Activated CD4-positive, alpha-beta T cell treated with anti-CD3 and anti-CD28 coated beads for 4 hours (primary cell): ENCODE measurements at places on chromosomes 4 and X.

DNA sequence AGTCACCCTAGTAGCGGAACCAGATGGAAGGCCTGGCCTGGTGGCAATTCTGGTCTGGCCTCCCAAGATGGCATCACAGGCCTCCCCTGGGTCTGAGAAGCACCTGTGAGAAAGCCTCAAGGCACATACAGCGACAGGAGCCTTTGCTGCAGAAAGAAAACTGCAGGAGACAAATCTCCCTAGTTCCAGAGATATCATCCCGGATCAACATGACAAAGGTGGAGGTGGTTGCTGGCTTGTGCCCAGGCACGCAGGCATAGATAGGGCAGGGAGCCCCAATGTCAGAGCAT is 93.6 kb downstream of the BCOR start:
- no peak for DNase-seq

DNA sequence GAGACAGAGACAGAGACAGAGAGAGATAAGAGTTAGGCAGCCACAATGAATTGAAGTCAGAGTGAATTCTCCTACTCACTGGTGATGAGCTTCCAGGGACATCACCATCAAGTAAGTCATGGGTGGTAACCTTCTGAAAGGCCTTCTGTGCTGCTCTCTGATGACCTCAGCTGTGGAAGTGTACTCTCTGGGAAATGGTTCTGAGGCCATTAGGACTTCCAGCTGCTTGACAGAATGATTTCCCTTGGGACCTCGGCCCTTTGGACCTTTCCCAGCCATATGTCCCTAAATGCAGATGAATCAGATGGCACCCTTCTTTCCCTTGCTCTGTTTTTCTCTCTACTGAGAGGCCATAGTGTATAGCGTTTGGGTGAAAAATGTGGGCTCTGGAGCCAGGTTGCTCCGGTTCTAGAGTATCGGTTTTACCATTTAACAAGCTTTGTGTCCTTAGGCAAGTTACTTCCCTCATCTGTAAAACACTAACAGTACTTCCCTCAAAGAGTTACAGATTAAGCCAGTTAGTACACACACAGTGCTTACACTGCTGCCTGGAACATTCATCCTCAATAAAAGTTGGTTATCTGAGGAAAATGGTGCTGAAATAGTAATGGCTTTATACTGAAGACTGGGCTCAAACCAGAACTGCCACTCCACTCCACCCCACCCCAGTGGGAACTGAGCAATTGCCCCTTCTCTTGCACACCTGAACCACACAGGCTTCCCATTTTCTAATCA is 7.6 kb downstream of the SEPTIN11 start:
- DNase-seq, result no peak

DNA sequence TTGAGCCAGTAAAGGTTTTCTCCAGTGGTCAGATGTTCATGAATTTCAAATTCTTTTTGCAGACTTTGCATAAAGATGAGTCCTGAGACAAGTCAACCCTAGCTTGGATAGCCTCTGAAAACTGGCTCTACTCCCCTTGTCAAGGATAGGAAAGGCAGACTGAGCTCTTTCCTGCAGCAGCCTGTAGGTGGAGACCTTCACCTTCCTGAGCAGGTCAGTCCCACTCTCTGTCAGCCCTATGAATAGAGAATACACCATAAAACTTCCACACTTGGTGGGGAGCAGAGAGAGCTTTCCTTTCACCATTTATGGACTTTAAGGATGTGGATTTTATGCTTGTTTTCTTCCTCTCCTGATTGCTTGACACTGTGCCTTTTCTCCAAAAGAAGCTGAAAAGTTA is 41.9 kb downstream of the PCDH19 start:
- no peak for DNase-seq

DNA sequence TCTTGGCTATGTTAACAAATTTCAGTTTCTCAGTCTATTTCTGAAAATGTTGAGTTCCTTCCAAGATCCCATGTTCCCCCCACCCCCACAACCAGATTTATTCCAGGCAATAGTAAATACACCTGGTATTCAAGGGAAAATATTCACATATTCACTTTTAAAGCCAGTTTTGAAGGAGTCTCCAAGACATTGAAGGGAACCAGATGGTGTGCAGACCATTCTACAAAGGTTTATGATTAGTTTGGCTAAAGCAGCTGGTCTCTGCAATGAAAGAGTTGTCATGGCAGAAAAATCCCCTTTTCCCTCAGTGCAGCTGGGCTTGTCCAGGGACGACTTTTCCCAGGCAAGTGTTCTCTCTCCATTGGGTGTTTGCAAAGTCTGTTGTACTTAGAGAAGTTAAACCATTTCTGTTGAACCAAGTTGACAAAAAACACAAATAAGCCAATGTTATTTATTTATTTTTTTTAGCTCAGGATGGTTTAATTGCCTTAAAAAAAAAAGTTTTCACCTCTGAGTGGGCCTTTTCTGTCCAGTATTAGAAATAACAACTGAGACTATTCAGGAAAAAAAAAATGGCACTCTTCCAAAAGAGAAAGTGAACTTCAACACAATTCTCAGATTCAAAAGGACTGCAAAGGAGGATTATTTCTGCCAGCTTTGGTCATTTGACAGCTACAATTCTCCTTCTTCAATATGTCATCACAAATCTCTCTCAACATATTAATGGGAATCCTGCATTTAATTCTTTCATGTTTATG is 410.6 kb downstream of the IL1RAPL1 start:
- DNase-seq, result no peak

GRCh38 chr4:151540728-151541388 is 131.9 kb downstream of the FHIP1A start:
- DNase-seq, result no peak

DNA sequence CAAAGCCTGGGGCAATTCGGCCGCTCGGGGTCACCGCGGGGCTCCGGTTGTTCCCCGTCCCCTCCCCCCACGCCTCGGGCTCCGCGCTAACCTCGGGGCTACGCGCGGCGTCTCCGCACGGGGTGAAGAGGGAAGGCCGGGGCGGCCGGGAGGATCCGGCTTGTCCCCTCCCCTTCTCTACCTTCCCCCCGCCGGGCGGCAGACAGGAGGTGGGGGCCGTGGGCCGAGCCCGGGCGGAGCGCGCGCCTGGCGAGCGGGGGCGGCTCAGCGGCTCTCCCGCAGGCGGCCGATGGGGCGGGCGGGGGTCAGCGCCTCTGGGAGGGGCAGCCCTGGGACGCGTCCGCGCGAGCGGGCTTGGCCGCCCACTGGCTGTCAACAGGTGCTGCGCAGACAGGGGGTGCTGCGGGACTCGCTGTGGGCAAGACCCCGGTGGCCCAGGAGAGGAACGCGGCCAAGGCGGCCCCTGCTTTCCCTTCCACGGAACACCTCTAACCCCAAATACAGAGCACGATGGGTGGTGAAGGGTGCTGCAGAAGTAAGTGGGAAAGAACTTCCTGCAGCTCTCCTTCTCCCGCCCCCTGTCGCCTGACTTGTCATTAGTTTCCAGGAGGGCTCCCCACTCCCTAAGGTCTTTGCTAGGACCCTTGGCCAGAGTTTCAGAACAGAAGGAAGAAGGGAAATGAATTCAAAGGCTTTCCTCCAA is at the start of gene PDGFC:
Gene PDGFC, minus strand, starts transcription at position 124 of the 703 bp plus-strand sequence. CDS start 896 bp downstream, outside the sequence.
- no peak for DNase-seq
